Stimulated activated CD8-positive, alpha-beta memory T cell treated with anti-CD3 and anti-CD28 coated beads, Interleukin-7, amount 100 ng/mL, for 4 hours (primary cell): ENCODE measurements at places on chromosomes 4 and X.

DNA sequence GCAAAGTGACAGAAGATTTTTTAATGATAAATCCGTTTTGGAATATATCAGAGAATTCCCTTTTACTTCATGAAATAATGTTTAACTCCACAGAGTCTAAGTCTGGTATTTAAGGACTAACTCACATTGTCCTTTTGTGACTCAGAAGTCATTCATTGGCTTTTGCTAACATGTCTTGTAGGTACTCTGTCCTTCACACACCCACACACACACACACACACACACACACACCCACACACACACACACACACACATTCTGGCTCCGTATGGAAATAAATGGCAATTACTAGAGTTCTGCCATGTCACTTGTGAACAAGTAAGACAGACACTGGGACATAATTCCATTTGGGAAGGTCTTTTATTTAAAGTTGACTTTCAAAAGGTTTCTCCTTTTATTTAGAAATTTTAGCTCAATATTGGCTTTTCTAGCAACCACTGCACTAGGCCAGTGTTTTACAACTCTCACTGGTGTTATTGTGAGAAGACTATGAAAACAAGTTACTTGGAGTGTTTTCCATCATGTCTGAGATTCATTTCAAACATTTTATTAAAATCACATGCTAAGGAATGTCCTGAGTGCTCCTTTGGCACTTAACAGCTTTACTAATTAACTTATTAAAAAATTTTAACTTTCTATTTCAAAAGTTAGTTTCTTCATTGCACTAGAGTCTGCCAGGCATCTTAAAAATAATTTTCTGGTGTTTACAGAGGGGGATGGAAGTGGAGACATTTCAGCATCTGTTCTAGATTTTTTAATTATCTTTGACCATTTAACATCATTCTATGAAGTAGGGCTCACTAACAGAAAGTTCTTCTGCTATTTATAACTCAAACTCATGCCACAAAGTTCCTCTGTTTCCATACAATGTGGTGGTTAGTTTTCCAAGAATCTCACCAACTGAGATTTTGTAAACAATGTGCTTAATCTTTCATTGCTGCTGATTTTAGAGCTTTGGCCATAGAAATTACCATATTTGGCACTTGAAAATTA lies 240.3 kb upstream of the GPC4 start:
- DNase-seq = no peak

DNA sequence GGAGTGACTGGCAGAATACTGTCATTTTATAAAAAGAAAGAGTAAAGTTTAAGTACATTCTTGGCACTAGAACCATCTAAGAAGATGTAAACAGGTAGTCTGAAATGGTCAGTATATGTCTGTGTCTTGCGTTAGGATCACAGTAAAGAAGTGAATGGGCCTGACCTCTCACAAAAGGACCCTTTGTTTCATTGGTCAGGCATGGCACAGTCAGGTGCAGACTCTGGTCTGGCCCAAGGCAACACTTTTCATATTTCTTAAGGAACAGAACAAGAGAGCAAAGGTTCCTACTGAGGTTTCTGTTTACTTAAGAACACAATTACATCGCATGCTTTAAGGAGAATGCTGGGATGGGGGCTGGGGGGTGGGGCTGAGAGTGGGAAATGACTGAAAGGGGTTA lies 48.1 kb downstream of the RPGR start:
- no peak for DNase-seq

GRCh38 chr4:159075531-159075932 lies 27.3 kb upstream of the RAPGEF2 start:
- no peak for DNase-seq

DNA sequence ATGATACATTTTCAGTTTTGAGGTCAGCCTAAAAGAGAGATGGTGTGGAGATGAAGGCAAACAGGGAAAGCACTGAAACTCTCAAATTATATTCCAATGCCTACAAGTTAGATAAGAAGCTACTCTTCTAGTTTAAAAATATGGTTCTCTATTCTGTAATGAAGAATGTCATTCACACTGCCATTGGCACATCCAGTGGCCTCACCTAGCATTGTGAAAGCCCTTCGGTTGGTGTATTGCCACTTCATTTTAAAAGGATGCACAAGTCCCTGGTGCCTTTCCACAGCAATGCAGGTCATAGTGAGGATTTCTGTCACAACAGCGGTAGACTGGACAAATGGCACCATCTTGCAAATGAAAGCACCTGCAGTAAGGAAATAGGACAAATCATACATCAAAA lies 40.6 kb downstream of the QRFPR start:
- no peak for DNase-seq

GRCh38 chr4:52095374-52095773 lies 44.3 kb downstream of the SPATA18 start:
- no peak for DNase-seq

- no peak for DNase-seq
Observed at GRCh38 chrX:48998391-48998790, 3.7 kb downstream of the GRIPAP1 start.

DNA sequence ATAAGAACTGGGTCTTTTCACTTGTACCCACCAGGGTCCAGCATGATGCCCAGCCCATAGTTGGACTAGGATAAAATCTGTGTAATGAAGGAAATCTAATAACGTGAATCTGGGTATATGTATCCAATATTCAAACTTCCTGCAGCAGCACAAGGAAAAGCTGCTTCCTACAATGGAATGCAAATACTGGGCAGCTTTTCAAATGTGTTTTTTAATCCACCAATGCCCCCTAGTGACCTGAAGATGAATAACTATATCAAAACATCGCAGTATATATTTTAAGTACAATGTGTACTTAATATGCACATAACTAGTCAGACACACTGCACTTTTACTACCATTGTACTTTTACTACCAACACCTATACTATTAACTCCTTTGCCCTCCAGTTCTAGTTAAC lies 5.3 kb downstream of the APOO start:
- DNase-seq = no peak

GRCh38 chr4:143251779-143252178 lies 67.1 kb downstream of the USP38 start:
- no peak for DNase-seq

GRCh38 chr4:148025981-148026380 lies 294.1 kb downstream of the ARHGAP10 start:
- DNase-seq = no peak

- no peak for DNase-seq
Observed at GRCh38 chrX:68983004-68983857, 154.4 kb downstream of the EFNB1 start.

GRCh38 chr4:71692963-71693362 lies 90.9 kb downstream of the GC start:
- DNase-seq = no peak

DNA sequence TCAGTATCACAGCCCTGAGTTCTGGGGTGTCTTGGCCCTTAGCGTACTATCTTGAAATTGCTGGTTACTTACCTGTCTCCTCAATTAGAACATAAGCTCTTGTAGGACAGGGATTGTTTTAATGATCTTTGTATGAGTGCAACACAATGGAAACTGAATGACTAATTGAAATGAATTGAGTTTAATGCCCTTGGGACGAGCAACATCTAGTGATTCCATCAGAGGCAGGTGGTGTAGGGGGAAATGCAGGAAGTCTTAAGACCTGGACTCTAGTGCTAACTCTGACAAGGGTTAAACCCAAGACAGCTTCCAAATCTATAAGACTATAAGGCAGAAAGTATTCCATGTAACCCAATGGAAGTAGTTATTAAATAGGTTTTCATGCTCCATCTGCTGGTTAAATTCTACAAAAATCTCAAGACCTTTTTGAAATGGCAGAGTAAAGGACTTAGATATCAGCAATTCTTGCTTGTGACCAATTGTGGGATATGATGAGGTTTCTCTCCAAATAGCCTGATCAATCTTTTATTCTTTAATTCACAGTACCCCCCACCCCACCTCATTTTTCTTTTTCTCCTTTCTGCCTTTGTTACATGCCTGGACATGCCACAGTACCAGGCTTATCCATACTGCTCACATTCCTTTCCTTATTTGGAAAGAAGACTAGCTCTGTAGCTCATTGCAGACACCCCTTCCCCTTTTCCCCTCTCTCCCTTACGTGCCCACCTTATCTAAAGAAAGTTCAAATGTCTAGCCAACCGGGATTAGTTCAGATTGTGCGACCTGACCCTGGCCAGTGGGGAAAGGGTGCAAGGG lies 340.8 kb downstream of the PAPSS1 start:
- no peak for DNase-seq

DNA sequence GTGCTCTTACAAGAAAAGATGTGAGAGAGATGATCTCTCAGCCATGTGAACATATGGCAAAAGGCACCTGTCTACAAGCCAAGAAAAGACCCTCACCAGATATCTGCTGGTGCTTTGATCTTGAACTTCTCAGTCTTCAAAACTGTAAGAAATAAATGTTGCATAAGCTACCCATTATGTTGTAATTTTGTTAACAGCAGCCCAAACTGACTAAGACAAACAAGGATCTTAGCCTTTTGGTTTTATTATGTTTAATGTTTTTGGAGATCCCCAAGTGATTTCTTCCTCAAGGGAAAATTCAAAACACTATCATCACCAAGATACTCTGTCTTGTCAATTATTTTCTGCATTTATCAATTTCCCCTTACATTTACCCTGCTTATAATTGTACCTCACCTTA lies 21.8 kb upstream of the CCNI start:
- no peak for DNase-seq

GRCh38 chr4:7217474-7218321 lies 25.4 kb downstream of the SORCS2 start:
- no peak for DNase-seq

DNA sequence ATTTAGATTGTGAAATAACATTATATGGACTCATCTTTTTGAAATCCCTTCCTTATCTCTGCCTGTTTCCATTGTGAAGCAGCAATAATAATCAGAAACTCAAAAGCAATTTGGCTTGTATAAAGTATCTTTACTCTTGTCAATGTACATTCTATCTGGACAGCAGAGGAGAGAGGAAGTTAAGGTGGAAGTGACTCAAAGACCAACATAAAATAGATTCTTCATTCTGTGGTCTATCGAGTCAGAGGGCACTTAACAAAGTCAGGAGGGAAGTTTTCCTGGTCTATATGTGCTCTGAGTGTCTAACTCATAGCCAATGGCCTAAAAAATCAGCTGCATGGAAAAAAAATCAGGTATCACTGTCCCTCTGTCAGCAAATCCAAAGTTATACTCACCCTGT lies 155.5 kb downstream of the EMCN start:
- no peak for DNase-seq

DNA sequence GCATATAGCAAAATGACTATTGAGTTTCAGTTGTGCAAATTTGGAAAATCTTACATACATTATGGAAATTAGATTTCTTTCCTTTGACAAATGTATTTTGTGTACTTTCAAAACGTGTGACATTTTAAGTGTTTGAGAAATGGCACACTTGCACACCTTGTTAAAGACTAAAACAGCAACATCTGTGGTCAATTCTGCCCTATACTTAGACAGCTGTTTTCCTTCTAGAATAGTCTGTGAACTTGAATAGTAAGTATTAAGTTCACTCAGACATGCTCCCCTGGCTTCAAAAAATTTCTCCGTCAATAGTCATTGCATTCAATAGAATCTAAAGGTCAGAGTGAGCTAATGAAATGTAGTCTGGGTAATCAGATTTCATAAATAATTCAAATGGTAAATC lies 21.7 kb upstream of the TBC1D9 start:
- DNase-seq = no peak

- DNase-seq = no peak
Observed at GRCh38 chr4:80077639-80078038, 4.6 kb upstream of the ANTXR2 start.

GRCh38 chrX:123830309-123830708 lies 29.5 kb upstream of the XIAP start:
- DNase-seq = no peak

GRCh38 chr4:114383721-114384120 lies 214.9 kb upstream of the UGT8 start:
- no peak for DNase-seq

DNA sequence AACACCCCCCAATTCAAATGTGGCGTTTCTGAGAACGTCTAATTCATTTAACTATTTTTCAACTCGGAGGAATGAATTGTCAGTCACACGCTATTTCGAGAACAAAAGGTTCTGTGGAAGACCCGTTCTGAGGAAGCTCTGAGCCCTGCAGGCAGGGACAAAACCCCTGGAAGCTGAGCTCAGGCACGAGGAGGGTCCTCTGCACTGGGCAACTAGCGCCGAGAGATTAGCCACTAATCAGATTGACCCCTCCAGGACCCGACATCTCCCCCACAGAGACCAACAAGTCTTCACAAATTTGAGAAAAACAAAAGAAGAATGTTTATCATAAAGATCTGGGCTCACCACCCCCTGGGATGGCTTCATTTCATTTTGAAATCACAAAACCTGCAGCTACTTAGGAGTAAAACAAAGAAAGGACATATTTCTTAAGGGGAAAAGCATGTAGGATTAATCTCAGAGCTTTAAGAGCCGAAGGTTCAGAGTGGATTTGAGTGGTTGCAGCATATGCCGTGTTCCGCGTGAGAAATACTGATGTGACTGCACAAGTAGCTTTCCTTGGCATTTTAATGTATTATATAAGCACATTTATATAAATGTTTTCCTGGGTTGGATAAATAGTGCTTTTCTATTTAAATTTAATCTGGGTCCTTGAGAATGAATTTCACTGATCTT lies 41.8 kb downstream of the ADRA2C start:
- DNase-seq = no peak

DNA sequence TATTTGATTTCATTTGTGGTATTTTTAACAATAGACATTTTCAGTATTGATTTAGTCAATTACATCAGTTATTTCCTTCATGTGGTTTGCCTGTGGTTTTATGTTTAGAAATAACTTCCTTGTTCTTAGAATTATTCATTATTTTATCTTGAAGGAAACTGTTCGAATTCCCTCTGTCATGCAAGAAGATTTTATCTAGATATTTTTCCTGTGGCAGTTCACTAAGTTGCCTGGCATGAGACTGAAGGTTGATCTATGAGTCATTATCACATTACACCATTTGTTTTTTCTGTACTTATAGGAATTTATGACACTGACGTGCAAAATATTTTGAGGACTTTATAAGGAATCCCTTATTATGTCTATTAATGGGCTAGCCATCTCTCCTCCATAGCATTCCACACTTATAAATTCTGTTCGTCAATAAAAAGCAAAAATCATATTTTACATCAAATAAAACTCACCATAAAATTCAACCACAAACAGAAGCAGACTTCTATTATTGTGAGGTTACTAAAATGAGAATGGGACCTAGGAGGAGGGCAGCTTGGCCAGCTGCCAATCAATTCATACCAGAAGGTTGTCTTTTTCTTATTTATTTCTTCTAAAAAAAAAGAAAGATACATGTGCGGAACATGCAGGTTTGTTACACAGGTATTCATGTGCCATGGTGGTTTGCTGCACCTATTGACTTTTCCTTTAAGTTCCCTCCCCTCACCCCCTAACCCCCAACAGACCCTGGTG lies 179.0 kb downstream of the KCNIP4 start:
- no peak for DNase-seq

- no peak for DNase-seq
Observed at GRCh38 chr4:4182835-4183568, 43.7 kb downstream of the OTOP1 start.

- no peak for DNase-seq
Observed at GRCh38 chr4:126526335-126526734, 1106.4 kb upstream of the INTU start.

GRCh38 chr4:140249351-140249750 lies 95.4 kb upstream of the MAML3 start:
- no peak for DNase-seq
